ENCODE measurements at places on chromosomes 12 and 14.
A peak's percentile ranks its signal among the peaks of the same experiment; 100 is the strongest.

DNA sequence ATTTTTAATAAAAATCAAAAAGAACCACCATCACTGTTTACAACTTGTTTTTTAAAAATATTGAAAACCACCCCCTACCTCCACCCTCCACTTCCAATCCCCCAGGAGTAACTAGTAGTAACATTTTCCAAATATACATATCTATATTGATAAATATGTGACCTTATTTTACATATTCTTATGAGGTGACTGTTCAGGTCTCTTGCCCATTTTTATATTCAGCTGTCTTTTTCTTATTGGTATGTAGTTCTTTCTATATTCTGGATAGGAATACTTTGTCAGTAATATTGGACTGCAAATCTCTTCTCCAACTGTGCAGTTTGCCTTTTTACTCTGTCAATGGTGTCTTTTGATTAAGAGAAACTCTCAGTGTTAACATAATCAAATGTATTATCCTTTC lies 59.0 kb upstream of the EIF5 start:
- DNase-seq, result no peak

DNA sequence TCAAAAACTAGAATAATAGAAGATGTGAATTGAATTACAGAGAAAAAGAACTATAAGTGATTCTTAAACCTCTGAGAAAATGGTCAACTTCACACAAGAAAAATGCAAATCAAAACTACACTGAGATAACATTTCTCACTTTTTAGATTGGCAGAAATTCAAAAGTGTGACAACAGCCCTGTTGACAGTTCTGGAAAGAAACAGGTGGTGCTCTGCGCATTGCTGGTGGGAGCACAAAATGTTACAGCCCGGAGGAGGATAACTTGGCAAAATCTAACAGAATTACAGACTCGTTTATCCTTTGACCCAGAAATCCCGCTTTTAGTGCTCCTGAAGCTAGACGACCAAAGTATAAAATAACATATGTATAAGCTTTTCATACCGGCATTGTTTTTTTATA lies 222.5 kb upstream of the CNTN1 start:
- DNase-seq, result no peak

GRCh38 chr14:28966416-28967233 lies 200.0 kb downstream of the FOXG1 start:
- DNase-seq, result no peak

DNA sequence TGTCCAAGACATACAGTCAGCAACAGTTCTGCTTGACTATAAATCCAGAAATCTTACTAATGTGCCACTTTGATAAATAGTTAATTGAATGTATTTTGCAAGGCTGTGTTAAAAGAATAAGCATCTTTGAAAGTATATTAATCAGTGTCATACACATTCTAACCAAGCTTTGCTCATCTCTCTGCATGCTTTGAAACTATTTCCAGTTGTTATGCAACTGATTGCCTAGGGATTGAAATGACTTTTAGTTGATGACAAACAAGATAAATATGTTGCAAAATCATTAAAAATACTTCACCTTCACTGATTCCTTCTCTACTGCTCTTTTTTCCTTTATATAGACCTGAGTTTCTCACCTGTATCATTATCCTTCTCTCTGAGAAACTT lies 91.3 kb downstream of the AEBP2 start:
- peak; percentile 39 for DNase-seq

DNA sequence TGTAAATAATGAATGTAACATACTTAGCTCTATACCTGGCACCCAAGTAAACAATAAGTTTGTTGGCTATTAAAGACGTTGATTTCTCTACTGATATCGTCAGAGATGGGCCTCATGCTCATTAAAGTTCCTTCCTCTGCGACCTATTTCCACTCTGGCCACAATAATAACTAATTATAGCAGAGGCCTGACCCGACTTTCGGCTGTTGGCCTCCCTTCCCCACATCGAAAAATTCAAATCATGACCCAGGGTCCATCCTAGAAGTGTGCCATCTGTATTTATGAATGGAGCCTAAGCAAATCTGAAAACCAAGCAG lies 321 bp upstream of the USP30 start:
- no peak for DNase-seq

DNA sequence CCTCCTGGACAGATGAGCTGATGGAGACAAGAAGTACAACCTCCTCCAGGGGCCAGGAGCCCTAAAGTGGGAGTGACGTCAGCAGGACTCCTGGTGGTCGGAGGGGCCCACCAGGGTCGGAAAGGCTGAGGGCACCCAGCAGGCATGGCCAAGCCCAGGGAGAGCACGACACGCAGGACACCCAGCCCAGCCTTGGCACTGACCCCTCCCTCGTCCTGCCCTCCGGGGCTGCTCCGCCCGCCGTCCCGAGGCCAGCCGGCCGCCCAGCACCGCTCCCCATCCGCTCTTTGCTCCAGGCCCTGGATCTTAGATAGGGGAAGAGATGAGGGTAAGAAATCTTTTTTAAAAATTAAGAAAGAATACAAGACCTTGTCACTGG lies 14.4 kb upstream of the RPLP0 start:
- no peak for DNase-seq

- peak; percentile 21 for DNase-seq
Observed at GRCh38 chr14:74018174-74018585, 908 bp downstream of the ENTPD5 start.

GRCh38 chr12:105259226-105259625 lies 23.3 kb upstream of the APPL2 start:
- no peak for DNase-seq

DNA sequence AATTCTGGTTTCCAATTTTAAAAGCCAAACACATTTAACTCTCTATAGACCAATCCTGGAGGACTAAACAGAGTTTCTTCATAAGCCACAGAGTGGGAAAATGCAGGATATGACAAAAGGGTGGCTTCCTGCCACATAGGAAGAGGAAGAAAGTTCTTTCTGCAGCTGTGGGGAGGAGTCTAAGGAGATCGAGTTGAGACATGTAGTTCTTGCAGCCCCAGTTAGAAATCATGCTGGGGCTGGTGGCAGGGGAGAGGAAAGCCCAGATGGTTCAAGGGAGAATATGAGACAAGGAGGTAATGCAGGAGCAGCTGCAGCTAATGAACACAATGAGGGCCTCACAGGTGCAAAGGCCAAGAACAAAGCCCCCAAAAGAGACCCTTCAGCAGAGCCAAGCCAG lies 85.0 kb upstream of the ARID2 start:
- DNase-seq, result peak; percentile 60

GRCh38 chr12:50149311-50149710 lies 17.9 kb downstream of the CERS5 start:
- DNase-seq, result no peak

GRCh38 chr12:120457133-120457532 lies 10.9 kb downstream of the GATC start:
- DNase-seq, result peak; percentile 25

DNA sequence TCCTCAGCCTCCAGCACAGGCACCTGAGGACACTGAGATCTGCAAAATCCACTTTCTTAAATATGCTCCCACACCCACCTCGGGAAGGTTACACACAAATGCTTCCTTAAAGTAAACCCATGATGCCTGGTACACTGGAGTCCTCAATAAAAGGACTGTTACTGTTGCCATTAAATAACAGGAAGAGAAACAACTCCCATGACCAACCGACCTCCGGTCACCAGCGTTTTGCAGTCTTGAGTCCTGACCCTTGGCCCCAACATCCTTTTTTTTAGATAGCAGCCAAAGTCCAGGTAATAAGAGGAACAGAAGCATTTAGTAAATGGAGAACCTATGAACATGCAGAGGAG lies 42.4 kb downstream of the ITPK1 start:
- no peak for DNase-seq

GRCh38 chr14:106848330-106849121 lies 1322.1 kb downstream of the TMEM121 start:
- no peak for DNase-seq

GRCh38 chr12:82765971-82766705 lies 79.4 kb downstream of the TMTC2 start:
- no peak for DNase-seq

GRCh38 chr14:60183741-60184140 lies 18.5 kb upstream of the DHRS7 start:
- DNase-seq, result no peak

DNA sequence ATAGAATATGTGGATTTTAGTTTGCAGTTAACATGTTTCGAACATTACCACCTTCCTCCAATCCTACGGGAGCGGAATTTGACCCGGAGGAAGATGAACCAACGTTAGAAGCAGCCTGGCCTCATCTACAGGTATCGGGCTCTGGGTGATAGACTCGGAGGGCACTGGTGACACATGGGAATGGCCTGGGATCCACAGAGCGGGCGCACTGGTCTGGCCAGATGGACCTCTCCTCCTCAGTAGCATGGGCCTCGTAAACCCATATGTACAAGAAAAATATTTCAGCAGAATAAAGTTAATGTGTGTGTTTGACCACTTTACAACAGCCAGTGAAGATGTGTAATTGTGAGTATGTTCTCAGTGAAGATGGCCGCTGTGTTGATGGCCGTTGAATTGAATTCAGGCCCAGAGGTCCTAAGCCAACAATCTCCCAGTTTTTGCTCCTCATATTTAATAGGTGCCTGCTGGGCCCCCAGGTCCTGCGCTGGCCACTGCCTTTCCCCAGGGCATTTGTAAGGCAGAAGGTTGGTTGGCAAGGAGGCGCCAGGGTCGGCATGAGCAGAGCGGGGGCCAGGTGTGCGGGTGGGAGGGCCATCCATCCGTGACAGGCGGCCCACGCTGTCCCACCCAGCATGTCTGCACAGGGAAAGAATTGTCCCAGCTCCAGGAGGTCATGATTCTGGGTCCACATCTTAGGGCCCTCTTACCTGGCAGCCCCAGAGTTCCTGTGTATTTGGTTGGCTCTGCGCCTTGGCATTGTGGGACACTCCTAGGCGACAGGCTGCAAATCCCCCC lies 82.0 kb upstream of the DYNC1H1 start:
- DNase-seq, result no peak

DNA sequence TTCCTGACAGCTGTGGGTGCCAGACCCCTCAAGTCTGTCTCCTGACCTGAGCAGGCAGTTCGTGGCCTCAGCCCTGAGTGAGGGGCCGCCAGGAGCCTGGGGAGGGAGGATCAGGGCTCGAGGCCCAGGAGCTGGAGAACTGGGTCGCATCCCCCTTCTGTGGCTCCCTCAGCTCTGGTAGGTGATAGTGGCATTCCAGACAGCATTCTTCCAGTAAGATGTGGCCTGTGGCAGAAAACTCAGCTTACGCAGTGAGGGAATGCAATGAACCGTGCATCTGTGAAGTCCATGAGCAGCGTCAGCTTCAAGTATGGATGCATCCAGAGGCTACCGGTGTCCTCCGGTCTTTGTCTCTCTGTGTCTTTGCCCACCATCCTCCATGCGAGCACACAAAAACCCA lies 28.4 kb upstream of the FBRSL1 start:
- no peak for DNase-seq

DNA sequence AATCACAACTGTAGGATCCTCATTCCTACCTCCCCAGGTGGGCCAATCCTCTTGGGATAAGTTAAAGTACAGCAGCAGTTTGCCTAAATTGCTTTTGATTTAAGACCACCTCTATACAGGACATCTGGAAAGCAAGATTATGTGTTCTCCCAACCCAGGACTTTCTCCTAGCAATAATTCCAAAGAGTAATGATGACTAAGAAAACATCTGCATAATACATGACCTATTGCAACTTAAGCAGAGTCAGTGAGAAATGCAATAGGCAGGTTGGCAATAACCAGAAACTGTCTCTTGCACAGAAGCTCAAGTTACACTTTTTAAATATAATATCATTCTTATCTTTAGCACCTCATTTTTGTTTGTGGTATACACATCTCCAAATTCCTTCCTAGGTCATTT lies 275.4 kb downstream of the TRHDE start:
- DNase-seq, result peak; percentile 20

- no peak for DNase-seq
Observed at GRCh38 chr14:97106166-97106565, 309.0 kb downstream of the VRK1 start.

DNA sequence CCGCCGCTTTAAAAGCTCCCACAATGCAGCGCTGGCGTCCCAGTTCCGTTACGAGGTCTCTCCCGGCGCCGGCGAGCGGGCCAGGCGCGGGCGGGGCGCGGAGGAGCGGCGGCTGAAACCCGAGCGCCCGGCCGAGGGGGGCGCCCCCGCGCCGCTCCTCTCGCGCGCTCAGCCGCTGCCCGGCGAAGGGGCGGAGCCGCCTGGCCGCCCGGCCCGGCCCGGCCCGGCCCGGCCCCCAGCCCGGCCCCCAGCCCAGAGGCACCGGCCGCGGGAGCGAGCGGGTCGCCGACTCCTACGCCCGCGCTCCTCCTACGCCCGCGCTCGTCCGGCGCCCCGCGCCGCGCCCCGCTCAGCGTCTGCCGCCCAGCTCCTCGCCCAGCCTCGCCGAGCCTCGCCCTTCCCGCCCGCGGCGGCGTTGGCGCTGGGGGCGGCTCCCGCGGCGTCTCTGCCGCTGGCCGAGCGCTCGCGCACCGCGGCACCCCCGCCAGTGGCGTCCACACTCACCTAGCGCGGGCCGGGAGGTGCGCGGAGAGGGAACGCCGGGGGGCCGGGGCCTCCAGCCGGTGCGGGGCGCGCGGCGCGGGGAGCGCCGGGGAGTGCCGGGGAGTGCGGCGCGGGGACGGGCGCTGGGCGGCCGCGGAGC lies at the start of gene RASSF8:
RASSF8 (plus strand) TSS at position 255 of the 643 bp plus-strand sequence. CDS start 96,662 bp downstream, outside the sequence.
- peak; percentile 78 for DNase-seq

- no peak for DNase-seq
Observed at GRCh38 chr12:4143896-4144295, 129.7 kb upstream of the CCND2 start.

- no peak for DNase-seq
Observed at GRCh38 chr14:104897330-104898194, 27.1 kb upstream of the PLD4 start.

DNA sequence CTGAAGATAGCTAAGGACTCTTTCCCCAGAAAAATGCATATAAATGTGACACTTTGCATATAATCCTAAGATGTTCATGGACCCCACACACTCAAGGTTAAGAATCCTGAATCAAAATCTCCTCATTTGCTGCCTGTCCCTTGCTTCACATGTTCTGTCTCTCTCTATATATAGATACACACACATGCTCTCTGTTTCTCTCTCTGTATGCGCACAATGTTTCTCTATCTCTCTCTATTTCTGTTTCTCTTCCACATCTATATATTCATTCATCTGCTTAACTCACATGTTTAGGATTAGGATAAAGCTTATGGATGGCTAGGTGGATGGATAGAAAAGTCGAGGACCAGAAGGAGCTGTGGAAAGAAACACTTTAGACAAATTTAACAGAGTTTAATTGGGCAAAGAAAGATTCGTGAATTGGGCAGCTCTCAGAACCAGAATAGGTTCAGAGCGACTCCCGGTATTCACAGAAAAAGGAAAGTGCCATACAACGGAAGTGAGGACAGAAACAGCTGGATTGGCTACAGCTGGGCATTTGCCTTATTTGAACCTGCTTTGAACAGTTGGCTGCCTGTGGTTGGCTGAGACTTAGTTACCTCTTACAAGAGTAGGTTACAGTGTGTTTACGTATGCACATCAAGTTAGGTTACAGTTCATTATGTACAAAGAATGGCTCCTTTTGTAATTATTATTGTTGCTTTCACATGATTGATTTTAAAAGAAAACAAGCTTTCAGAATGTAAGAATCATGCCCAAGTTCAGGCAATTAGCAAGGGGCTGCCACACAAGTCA lies 57.6 kb downstream of the EMP1 start:
- no peak for DNase-seq

- peak; percentile 88 for DNase-seq
Observed at GRCh38 chr12:89353823-89354611, 1.7 kb upstream of the DUSP6 start.

- DNase-seq, result peak; percentile 16
Observed at GRCh38 chr12:20044846-20045245, 323.5 kb upstream of the PDE3A start.

Data from foreskin fibroblast (primary cell).